Esophagus squamous epithelium (tissue), 5 donors: ENCODE measurements at places on chromosomes 6 and 20. TPM values are rescaled to one million over a fixed set of nuclear protein-coding genes. Genes with fewer than 3 reads are reported as not detected.

ZFP57 gene
- not detected for total RNA-seq

CLPSL1 gene
- total RNA-seq = not detected

RAET1L gene
- total RNA-seq = 99.5 TPM

OTOR gene
- not detected for total RNA-seq

DNA sequence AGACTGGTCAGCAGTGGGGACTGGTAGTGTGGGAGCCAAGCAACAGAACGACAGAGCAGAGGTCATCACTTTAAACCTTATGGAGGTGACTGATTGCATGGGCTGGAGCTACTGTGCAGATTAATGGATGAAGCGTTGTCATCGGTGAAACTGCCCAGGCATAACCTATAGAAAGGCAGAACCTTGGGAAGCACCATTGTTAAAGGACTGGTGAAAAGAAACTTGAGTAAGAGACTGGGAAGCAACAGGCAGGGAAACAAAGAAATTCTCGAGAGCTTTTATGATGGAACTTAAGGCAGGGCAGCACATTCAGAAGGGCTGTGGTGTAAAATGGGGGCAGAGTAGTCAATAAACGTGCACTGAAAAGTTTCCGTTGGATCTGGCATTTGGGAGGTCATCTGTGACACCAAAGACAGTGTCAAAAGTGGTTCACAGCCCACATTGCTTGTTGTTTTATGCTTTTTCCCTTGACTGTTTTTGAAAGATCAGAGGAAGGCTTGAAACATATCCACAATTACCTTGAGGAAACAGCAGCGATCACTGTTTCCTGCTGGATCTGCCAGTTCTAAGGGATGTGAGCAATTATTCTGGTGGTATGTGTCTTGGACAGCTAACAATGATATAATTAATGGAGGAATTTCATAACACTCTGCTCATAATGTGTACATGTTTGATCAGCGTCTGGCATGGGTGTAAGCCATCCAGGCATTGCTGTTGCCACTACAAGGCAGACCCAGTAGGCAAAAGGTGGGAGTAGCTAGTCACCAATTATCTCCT is 62.7 kb downstream of the LRRC1 start:
- no peak for DNase-seq
- H3K4me3 ChIP-seq = no peak overlapping the region
- H3K36me3 ChIP-seq = no peaks in the 10 kb centered on the region

DNA sequence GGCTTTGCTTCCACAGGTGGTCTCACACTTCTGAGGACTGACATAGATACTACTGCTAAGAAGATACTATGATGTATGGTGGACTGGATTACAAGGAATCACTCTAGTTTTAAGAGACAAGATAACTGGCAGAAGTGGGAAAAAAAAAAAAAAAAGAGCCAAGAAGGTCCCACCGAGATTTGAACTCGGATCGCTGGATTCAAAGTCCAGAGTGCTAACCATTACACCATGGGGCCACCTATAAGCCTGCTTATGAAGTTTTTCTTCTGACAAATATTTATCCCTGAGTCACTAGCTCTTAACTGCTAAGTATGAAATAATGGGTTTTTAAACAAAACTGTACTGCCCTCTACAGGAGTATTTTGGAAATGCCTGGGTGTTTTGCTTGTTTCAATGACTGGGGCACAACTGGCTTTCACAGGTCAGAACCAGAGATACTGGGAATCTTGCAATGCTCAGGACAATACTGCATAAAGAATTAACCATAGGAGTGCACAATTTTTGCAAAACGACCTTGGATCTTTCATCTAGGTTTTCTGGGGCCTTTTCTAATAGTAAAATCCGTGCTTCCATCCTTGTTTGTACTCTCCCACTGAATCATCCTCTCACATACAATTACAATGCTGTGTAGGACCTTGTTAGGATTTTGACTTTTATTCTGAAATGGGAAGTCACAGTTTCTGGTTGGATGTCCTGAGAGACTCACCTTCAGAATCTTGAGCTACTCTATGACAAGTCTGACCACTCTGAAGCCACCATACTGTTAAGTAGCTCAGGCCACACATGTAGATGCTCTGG is 116.3 kb downstream of the OR2B2 start:
- H3K4me3 ChIP-seq = no peak overlapping the region
- no peak for DNase-seq
- H3K27ac ChIP-seq = no peak overlapping the region
- peaks cover 26% of the 10 kb centered on the region for H3K4me1 ChIP-seq
- H3K36me3 ChIP-seq = no peaks in the 10 kb centered on the region

- DNase-seq = no peak
- H3K4me3 ChIP-seq = no peak overlapping the region
- H3K36me3 ChIP-seq = peaks cover 28% of the 10 kb centered on the region
- H3K27me3 ChIP-seq = peaks cover 16% of the 10 kb centered on the region
- no peaks in the 10 kb centered on the region for H3K4me1 ChIP-seq
Measured at GRCh38 chr6:35093783-35094182, 47.4 kb downstream of the TCP11 start.

DNA sequence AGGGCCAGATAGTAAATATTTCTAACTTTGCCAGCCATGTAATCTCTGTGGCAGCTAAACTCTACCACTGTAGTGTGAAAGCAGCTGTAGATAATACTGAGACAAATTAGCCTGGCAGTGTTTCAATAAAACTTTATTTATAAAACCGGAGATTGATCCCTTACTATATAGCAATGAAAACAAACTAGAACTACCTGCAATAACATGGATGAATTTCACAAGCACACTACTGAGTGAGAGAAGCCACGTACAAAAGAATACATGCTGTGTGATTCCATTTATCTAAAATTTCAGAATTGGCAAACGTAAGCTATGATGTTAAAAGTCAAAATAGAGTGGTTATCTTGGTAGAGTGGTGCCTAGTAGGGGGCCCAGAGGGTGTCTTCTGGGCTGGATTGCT is 198.7 kb upstream of the SGK1 start:
- peaks cover 19% of the 10 kb centered on the region for H3K4me1 ChIP-seq
- no peak overlapping the region for H3K4me3 ChIP-seq
- H3K36me3 ChIP-seq = no peaks in the 10 kb centered on the region
- no peaks in the 10 kb centered on the region for H3K27me3 ChIP-seq
- DNase-seq = no peak

DNA sequence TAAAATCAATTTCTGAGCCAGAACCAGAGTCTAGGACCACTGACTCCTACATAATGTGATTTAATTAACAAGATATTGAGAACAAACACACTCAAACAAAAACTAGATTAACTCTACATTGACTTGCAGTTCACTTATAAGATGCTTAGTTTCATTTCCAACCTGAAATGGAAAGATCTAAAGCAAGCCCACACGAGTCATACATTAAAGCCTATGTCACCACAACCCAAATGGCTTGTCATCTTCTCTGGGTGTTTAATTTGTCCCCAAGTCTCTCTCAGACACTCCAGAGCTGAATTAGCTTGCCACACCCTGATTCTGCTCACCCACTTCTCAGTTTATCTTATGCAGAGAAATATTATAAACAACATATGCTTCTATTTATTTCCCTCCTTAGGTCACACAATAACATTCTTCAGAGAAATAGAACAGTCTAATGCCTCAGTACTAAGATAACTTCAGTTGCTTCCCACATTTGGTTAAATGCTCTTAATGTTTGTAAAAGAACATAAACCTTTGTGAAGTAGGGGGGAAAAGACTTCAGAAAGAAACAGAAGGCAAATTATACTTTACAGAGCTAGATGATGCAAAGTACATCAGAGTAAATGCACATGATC is 8.8 kb upstream of the FBXO30 start:
- H3K36me3 ChIP-seq = no peaks in the 10 kb centered on the region
- no peaks in the 10 kb centered on the region for H3K27me3 ChIP-seq
- DNase-seq = no peak
- H3K4me3 ChIP-seq = no peak overlapping the region

DNA sequence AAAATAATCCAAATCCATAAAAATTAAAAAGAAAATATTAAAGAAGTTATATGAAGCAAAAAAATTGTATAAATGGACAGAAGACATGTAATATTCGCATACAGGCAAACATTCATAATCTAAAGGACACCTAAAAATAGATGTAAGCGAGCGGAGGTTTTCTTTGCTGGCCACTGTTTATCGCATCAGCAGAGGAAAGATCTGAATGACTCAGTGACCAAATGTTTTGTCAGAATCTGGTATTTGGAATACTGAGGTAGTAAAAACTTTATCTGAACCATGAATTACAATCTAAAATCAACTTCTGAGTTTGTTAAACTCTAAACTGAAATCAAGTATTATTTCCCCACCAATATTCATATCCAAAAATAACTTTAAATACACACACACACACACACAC is 7.8 kb downstream of the TSPYL4 start:
- H3K36me3 ChIP-seq = no peaks in the 10 kb centered on the region
- H3K27me3 ChIP-seq = no peaks in the 10 kb centered on the region
- DNase-seq = no peak
- H3K27ac ChIP-seq = no peak overlapping the region
- H3K4me3 ChIP-seq = no peak overlapping the region

- DNase-seq = no peak
- no peaks in the 10 kb centered on the region for H3K36me3 ChIP-seq
- H3K27ac ChIP-seq = peak overlapping the region; percentile 81
- H3K27me3 ChIP-seq = no peaks in the 10 kb centered on the region
- H3K4me1 ChIP-seq = no peaks in the 10 kb centered on the region
Measured at GRCh38 chr6:166998256-166999144, 697 bp upstream of the CEP43 start.

- H3K36me3 ChIP-seq = no peaks in the 10 kb centered on the region
- H3K4me1 ChIP-seq = peaks cover 5% of the 10 kb centered on the region
- no peaks in the 10 kb centered on the region for H3K27me3 ChIP-seq
- no peak for DNase-seq
- H3K27ac ChIP-seq = no peak overlapping the region
- no peak overlapping the region for H3K4me3 ChIP-seq
Measured at GRCh38 chr6:75211920-75212590, 6.2 kb upstream of the COL12A1 start.

DNA sequence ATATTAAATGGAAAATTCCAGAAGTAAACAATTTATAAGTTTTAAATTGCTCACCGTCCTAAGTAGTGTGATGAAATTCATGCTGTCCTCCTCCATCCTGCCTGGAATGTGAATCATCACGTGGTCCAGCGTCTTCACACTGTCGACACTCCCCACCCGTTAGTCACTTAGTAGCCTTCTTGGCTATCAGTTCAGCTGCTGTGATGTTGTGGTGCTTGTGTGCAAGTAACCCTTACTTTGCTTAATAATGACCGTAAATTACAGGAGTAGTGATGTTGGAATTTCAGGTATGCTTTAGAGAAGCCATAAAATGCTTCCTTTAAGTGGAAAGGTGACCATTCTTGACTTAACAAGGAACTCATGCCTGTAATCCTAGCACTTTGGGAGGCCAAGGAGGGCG is 25.2 kb downstream of the RIOK1 start:
- H3K4me3 ChIP-seq = no peak overlapping the region
- no peaks in the 10 kb centered on the region for H3K4me1 ChIP-seq
- no peak overlapping the region for H3K27ac ChIP-seq

DNA sequence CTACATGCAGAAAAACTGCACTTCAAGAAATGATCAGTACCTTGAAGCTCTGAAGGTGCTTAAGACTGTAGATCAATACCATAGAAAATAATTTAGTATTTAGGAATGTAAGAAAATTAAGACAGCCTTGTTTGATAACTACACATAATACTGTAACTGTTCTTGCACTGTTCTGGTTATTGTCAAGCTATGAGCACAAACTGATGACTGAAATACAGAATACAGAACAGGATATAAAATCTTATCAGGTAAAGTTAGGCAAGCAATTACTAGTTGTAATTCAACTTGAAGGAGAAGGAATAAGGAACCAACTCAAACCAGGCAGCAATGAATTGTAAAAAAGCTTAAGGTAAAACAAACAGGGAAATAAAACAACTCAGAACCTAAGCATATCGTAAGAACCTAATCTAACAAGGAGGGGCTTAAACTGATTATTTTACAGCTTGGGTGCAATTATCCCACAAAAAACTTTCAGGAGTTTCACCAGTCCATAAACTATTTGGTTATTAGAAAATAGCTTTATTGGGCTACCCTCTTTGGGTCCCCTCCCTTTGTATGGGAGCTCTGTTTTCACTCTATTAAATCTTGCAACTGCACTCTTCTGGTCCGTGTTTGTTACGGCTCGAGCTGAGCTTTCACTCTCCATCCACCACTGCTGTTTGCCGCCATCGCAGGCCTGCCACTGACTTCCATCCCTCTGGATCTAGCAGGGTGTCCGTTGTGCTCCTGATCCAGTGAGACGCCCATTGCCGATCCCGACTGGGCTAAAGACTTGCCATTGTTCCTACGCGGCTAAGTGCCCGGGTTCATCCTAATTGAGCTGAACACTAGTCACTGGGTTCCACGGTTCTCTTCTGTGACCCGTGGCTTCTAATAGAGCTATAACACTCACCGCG is 97.7 kb downstream of the ATG5 start:
- H3K36me3 ChIP-seq = no peaks in the 10 kb centered on the region
- H3K4me3 ChIP-seq = no peak overlapping the region
- no peak overlapping the region for H3K27ac ChIP-seq
- no peaks in the 10 kb centered on the region for H3K27me3 ChIP-seq
- no peak for DNase-seq

DNA sequence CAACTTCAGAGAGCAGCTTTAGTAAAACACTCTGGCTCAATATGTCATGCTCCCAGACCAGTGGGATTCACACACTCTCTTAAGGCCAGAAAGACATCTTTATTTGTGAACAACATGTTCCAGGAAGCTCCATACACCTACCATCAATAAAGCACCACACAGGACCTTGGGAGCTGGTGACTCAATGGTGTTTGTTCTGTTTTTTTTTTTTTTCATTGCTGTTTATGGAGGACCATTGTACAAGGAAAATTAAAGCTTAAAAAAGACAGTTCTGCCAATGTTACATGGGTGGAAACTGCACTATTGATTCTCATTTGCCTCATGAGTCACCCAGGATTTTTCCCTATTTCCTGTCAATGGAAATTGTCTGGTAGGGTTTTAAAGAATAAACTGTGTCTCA is 36.3 kb upstream of the TENT5A start:
- no peak overlapping the region for H3K27ac ChIP-seq
- no peak for DNase-seq
- no peaks in the 10 kb centered on the region for H3K36me3 ChIP-seq

- no peaks in the 10 kb centered on the region for H3K4me1 ChIP-seq
- H3K27me3 ChIP-seq = no peaks in the 10 kb centered on the region
- H3K36me3 ChIP-seq = no peaks in the 10 kb centered on the region
- H3K27ac ChIP-seq = no peak overlapping the region
Measured at GRCh38 chr6:81655696-81656095, 96.8 kb downstream of the TENT5A start.

DNA sequence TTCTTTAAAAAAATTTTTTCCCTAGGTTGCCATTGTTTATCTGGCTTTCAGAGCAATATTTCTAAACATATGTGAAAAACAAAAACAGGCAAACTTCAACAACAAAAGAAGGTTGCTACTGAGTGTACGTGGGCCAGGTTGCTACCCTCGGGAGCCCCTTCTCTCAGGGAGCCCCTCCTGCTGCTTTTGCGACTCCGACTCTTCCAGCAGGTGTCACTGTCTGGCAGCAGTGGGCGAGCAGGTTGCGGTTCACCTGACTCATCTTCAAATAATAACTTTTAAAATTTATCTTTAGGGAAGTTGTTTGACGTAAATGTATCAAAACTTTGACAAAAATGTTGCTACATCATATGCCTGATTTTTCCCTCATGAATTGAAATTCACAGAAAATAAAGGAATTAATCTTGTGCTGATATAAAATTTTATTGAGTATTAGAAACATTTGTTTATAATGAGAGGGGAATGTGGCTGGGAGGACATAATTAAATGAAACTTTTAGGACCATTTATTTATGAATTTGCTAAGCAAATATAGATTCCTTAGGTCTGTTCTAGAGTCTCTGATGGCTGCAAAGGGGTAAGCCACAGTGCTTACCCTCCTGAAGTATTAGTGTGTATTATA is 138.8 kb downstream of the HIVEP1 start:
- no peaks in the 10 kb centered on the region for H3K36me3 ChIP-seq
- H3K27me3 ChIP-seq = no peaks in the 10 kb centered on the region
- H3K4me3 ChIP-seq = no peak overlapping the region
- no peaks in the 10 kb centered on the region for H3K4me1 ChIP-seq
